ENCODE measurements at places on chromosomes 13 and 19. TPM values are rescaled to one million over a fixed set of nuclear protein-coding genes. Genes with fewer than 3 reads are reported as not detected.

GRCh38 chr13:100646030-100646673 is 28.4 kb downstream of the TMTC4 start:
- DNase-seq: no peak

ZNF793 gene
- 19.6 TPM for polyA plus RNA-seq

- no peak for DNase-seq
Measured at GRCh38 chr19:20028611-20029010, 10.7 kb downstream of the ZNF682 start.

GRCh38 chr13:51818781-51819511 is 15.0 kb upstream of the DHRS12 start:
- no peak for DNase-seq

DNA sequence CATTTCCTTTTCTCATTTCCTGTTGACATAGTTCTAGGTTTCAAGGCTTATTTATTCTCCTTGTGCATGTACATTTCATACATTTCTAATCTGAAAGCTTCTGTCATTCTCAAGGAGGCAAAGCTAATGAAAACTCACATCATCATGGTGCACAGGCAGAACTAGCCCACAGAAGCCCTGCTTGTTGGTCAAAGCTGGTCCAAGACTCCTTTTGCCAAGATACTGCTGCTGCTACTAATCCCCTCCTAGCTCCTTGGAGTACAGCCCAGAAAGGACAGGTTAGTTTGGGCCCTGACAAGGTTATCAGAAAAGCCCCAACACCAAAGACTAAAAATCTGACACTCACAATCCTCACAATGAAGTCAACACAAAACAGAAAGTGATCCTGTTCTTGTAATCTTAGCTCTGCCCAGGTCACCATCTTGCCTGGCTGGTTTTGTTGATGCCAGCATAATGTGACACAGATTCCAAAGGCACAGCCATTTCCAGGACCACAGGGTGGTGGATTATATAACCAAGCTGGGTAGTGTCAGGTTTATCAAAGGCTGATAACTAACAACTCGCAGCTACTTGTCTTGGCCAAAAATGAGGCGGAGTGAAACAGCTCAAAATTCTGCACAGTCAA is 417.4 kb downstream of the NDFIP2 start:
- no peak for DNase-seq

DNA sequence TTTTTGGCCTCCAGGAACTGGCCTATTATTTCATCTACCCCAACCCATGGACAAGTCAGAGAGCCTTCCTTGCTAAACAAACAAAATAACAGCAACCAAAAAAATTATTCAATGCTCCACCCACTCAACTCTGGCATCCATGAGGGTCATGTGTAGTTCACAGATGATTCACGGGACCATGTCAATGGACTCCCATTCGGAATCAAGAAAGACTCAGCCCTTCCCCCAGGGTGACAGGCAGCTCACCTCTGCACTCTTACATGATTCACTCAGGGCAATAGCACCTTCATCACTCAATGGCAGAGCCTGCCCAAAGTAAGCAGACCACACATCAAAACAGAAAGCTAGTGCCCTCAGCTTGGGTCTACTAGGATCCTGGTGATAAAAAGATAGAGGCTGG is 14.3 kb upstream of the SCEL start:
- DNase-seq: no peak

DNA sequence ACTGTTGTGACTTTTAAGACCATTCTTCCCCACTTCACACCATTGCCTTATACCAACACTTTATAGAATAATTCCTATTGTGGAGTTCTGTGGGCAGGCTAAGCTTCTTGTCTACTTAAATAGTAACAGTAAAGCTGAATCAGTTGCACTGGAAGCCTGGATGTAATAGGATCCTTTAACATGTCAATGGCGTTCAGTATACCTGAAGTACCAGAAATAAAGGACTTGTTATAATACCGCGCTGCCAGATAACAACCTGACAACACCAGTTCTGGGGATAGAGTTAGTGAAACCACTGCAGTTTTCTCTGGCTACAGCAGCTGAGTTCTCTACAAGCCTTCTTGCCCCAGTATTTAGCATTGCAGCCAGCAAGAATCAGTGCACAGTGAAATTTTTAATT is 52.0 kb upstream of the TNFRSF19 start:
- DNase-seq: no peak

GRCh38 chr19:18651733-18652132 is 14.9 kb downstream of the KLHL26 start:
- no peak for DNase-seq

- no peak for DNase-seq
Measured at GRCh38 chr13:71873418-71874247, 6.6 kb upstream of the DACH1 start.

ZNF253 gene
- polyA plus RNA-seq: 37.8 TPM

C13orf42 gene
- polyA plus RNA-seq: 0.22 TPM

DNA sequence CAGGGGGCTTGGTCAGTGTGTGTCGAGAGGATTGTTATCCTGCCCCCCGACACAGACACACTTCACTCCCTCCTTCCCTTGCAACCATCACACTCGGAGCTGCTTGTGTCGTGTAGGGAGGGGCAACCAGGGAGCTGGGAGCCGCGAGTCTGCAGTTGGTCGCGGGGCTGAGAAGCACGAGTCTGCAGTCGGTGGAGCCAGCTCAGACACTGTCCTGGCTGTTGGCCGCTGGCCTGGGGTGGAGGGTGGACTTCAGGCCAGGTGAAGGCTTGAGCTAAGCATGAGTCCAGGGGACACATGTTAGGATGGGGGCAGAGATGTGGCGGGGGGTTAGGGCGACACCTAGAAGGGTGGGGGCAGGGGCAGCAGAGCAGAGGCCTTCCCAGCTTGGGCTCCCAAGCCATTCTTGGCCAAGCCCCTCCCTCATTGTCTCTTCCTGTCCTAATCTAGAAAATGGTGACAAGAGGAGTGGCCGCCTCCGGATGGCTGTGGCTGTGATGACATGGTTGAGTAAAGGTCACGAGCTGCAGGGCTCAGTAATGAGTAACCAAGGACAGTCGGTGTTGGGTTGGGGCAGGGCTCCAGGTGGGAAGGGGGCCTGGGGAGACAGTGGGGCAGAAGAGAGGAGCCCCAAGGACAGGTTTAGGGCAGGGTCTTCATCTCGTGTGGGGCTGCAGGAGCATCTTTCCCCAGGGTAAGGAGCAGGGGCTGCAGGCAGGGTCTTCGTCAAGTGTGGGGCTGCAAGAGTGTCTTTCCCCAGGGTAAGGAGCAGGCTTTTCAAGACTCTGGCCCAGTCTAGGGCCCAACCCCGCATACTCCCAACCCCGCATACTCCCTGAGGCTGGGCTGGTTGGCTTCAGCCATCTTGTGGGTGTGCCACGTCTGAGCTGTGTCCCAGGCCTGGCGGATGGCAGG is 8.6 kb downstream of the PPP5C start:
- DNase-seq: no peak

- no peak for DNase-seq
Measured at GRCh38 chr19:35859414-35859813, 2.7 kb downstream of the KIRREL2 start.

ZNF264 gene
- 20.1 TPM for polyA plus RNA-seq

DNA sequence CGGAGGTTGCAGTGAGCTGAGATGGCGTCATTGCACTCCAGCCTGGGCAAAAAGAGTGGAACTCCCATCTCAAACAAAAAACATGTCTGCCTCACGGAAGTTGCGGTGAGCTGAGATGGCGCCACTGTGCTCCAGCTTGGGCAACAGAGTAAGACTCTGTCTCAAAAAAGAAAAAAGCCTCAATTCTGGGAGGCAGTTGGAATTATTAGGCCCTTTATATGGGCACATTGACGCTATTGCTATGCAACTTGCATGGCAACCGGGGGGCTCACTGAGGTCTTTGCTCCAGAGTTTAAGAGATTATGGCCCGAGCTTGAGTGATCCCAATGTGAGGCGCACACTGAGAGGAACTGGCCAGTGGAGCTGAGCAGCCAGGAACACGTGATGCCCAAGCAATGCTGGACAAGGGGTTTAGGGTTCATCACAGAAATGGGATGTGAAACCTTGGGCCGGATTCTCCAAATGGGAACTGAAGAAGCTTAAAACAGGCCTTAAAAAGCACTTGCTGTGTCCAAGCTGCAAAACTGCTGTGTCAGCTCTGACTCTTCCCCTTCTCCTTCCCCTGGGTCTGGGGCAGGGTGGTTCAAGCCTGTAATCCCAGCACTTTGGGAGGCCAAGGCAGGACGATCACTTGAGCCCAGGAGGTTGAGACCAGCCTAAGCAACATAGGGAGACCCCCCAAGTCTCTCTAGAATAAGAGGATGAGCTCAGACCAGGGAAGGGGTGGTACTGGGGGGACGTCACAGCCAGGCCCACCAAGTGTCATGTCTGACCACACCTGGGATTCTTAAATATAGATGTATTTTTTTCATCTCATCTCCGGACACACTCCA is 2.5 kb downstream of the FTL start:
- DNase-seq: no peak

DNA sequence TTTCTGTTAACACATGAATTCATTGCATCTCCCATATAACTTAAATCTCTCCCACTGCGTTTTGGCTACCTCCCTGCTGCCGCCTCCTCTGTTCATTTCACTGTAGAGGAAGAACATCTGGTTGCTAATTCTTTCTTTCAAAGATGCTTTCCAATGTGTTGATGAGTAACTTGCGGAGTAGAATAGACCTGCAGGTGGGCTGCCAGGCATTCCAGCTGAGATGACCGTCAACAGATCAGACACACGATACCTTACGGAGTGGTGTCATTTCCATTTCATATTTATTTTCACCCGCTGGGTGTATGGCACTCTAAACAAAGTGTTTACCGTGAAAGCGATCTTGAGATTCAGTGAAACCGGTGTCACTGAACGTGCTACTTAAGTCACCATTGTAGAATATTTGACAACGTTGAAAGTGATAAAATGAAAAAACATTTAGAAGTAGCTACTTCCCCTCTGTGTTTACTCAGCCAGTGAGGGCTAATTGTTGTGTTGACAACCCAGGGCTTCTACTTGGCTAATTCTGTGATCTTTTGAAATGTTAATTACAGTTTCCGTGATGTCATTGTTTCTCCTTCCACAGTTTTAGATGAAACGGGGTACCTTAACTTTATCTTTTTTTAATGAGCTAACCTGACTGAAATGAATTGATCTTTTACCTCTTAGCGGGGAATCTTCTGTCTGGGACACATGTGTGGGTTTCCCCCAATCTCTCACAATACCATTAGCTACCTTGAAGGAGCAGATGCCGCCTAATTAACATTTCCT is 228.5 kb upstream of the ARGLU1 start:
- DNase-seq: no peak

GRCh38 chr19:5542665-5543064 is 25.1 kb downstream of the TINCR start:
- DNase-seq: no peak

SWSAP1 gene
- 3.1 TPM for polyA plus RNA-seq

PODNL1 gene
- 0.71 TPM for polyA plus RNA-seq

DNA sequence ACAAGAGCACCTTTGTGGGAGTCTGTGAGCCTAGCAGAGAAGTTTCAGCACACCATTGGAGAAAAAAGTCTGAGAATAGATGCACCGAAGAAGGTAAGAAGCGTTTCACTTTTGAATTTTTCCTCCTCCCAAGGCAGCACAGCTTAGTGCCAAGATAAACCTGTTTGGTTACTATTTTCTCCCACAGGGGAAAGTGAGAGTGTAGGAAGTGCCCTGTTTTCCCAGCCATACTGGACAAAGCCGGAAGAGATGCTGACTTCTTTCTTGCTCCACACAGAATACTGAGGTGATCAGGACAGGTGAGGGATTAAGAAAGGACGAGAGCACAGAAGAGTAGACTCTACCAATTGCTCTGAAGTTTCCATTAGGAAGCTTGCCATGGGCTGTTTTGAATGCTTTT is 1011.0 kb upstream of the MIR17HG start:
- no peak for DNase-seq

CCDC8 gene
- polyA plus RNA-seq: 52.8 TPM

GRCh38 chr13:55038230-55038629 is 2009.6 kb downstream of the OLFM4 start:
- no peak for DNase-seq

LSM4 gene
- 88.0 TPM for polyA plus RNA-seq

DNA sequence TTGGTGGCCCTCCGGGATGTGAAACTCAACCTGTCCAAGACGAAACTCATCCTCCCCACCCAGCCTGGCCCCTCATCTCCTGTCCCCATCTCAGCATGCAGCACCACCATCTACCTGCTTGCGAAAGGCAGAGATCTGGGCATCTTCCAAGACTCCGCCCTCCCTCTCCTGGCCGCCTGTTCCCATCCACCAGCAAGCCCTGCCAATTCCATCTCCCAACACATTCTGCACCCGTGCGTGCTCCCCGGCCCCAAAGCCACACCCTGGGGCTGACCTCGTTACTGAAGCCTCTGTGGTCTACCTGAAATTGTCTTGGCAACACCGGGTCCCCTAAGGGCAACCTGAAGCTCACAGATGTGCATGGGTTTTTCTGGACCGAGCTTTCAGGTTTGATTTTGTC is 13.2 kb upstream of the CAMSAP3 start:
- DNase-seq: no peak

GRCh38 chr13:36456577-36456976 is 24.3 kb downstream of the CCNA1 start:
- no peak for DNase-seq

DNA sequence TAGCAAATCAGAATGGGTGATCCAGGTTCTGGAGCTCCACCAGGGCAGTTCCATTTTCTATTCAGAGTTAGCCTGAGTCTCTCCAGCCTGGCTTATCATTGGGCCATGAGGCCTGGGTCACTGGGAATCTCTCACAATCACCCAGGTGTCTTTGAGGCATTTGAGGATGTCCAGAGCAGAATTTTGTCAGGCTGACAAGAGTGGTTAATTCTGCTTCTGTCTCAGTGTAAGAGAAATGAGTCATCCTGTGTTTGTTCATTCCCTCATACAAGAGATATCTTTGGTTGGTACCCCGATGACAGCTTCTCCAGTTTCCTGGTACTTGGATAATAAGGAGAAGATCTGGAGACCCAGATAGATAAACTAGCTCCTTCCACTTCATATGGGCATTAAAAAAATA is 10.4 kb downstream of the ZNF93 start:
- DNase-seq: no peak

- no peak for DNase-seq
Measured at GRCh38 chr13:75705395-75705794, 69.3 kb downstream of the LMO7 start.

FCER2 gene
- not detected for polyA plus RNA-seq

KCTD4 gene
- polyA plus RNA-seq: 0.25 TPM

DNA sequence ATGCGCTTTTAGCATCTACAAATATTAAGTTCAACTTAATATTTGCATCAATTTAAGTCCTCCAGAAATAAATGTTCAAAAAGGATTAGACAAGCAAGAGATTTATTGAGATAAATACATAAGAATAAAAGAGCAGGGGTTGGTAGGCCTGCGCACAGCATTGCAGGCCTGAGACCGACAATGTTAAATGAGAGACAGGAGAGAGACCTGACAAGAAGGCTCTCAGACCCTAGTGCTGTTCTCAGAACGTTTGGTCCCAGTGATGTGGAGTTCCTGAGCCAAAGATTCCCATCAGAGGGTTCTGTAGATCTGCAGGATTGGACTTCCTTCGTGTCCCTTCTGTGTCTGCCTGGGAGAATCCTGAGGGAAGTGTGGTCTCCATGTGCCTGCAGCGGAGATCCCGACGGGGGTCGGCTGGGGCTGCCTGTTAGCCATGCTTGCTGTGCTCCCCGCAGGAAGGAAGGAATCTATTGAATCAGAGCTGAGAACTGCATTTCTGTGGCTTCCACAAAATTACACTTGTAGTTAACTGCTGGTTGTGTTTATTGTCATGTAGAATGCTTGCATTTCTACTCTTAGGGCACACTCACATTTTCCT is 369.9 kb upstream of the SLC10A2 start:
- DNase-seq: no peak

All from right renal cortex interstitium (tissue), 3 donors.